HS-5 (cell line): ENCODE measurements at places on chromosomes 13 and 19.

- DNase-seq: no peak
These were observed 713.6 kb upstream of the MIR17HG start for GRCh38 chr13:90633849-90634248.

- DNase-seq: no peak
These were observed 192.8 kb upstream of the IRS2 start for GRCh38 chr13:109979228-109979627.

DNA sequence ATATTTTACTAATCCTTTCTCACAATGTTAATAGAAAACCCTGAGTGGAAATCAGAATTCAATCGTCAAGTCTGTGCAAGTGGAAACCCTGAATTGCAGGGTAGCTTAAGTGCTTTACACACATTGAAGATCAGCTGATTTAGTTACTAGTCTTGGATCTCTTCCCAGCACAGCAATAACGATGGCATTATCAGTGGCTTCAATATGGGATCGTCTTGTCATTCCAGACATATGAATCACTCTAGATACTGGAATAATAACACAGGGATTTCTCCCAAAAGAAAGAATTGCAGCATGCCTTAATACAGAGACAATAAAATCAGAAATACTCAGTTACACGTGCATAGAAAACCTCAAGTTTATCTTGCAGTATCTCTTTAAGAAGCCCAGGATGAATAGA, 12.6 kb upstream of the METTL21C start:
- peak; percentile 71 for DNase-seq

DNA sequence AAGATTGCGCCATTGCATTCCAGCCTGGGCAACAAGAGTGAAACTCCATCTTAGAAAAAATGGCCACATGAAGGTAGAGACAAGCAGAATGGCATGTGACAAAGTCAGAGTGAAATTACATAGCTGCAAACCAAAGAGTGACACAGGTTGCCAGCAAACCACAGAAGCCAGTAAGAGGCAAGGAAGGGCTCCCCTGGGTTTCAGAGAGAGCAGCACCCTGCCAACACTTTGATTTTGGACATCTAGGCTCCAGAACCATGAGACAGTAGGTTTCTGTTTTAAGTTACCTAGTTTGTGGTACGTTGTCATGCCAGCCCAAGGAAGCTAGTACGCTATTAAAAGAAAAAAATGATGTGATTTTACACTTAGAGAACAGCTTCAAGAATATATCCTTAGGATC, 1.9 kb downstream of the NLRP4 start:
- no peak for DNase-seq

DNA sequence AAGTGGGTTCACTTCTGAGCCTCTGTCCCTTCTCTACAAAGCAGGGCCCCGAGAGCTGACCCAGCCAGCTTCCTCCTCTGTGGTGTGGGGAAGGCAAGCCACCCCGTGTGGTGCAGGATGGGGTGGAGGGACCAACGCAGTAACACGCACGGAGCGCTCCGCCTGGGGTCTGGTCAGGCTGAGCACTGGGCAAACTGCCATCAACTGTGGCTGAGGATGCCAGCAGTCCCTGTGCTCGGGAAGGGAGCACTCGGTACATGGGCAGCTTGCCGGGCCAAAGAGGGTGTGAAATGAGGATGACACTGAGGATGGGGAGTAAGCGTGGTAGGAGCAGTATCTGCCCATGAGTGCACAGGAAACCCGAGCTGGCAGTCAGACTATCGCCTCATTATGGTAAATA, 7.6 kb upstream of the GMIP start:
- no peak for DNase-seq

- no peak for DNase-seq
These were observed 13.2 kb downstream of the PCDH8 start for GRCh38 chr13:52835071-52835839.
